ENCODE measurements at places on chromosomes 3 and 15.

DNA sequence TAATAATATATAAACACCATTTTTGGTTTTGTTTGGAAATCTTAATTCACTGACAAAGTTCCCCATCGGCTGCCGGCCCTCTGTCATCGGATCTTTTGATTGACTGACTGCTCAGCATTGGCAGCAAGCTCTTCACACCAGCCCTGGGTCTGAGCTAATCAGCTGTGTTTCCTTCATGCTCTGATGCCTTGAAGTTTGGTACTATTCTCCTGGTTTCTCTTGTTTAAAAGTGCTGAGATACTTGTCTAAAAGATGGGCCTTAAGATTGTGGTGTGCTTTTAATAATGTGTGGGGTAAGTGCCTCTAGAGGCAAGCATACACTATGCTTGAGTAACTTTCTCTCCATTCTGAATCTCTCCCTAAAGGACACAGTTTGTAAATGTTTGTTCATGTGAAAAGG, 415.5 kb upstream of the TPRG1 start:
- DNase-seq: no peak

- no peak for DNase-seq
These were observed 49.6 kb upstream of the ST8SIA2 start for GRCh38 chr15:92343924-92344643.

GRCh38 chr3:84566256-84566655, 392.5 kb upstream of the CADM2 start:
- DNase-seq: no peak

- DNase-seq: no peak
These were observed 42.4 kb downstream of the TMEM40 start for GRCh38 chr3:12716605-12717151.

DNA sequence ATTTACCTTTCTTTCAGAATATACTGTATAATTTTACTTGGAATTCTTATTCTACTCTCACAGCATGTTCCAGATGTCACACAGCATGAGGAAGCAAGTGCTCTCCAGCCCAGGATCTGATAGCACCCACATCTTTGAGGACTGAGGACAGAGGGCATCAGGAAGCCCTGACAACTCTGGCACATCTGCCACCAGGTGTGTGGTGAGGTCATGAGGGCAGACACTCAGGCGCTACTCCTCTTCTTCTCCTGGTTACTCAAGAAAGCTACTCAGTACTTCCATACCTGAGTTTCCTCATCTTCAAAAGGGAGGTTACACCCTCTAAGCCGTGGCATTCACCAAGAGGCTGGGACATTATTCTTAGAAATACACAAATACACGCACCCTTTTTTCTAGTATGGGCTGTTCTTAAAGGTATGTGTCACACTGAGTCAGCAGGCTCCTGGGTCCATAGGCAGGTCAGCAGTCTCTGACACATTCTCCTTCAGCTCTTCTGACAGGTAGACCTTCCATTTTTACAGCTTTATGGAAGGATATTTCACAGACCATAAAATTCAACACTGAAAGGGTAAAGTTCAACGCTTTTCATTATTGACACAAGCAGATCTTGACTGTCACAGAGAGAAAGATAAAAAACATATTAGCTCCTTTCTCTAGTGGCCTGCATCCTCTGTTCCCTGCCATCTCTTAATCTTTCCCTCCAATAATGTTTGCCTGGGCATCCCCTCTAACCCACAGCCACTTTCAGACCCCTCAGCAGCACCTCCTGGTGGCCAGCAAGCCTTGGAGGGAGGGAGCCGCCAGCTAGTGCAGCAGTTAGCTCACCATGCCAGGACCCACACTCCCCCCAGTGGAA, 103.2 kb upstream of the TJP1 start:
- DNase-seq: no peak

GRCh38 chr3:143276592-143276991, 157.0 kb downstream of the CHST2 start:
- no peak for DNase-seq

DNA sequence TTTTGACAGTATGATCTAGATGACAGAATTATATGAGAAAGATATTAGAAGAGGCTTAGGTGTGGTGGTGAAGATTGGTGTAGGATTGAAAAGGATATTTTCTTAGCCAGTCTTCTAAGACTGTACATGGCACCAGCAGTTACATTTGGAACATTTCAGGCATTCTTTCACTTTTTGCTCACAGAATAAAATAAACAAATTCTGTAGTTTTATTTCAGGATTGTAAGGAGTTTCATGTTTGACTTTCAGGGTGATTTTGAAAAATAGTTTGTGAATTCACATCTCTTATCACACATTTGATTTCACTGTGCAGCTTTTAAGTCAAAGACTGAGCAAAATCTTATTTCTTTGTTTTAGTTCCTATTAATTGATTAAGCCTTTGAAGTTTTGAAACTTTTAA, 27.1 kb downstream of the DNAJC13 start:
- DNase-seq: no peak

- DNase-seq: no peak
These were observed 135.1 kb downstream of the TMCO5A start for GRCh38 chr15:38069511-38070011.

- no peak for DNase-seq
These were observed 779.0 kb downstream of the SQOR start for GRCh38 chr15:46413799-46414198.

DNA sequence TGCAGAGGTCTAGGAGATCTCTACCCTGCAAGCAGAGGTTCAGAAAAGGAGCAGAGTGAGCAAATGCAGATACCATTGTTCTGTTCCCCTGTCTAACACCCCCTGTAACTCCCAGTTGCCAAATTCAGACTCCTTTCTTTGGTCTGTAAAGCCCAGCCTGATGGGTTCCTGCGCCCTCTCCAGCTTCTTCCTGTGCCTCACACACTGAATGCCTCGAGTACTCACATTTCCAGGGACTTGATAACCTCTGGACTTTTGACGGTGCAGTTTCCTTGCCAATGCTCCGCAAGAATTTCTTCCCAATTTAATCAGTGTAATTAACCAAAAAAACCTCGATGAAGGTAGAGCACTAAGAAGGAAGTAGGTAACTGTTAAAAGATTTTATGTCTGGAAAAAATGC, 19.3 kb downstream of the PDE8A start:
- no peak for DNase-seq

DNA sequence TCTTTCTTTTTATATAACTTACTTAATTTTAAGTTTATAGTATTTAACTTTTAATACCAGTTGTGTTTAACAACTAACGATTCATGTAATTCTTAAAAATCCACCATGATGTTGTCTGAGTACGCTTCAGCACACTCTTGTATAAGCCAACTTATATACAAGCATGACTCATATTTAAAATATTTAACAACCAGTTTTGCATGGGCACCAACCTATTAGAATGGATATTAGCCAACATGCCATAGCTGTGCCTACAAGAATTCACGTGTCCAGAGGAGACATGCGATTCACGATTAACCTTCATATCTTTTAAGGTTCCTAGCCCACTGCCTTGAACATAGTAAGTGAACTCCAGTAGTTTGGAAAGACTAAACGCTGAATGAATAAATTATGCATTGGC, 1023.2 kb downstream of the TBL1XR1 start:
- DNase-seq: no peak

DNA sequence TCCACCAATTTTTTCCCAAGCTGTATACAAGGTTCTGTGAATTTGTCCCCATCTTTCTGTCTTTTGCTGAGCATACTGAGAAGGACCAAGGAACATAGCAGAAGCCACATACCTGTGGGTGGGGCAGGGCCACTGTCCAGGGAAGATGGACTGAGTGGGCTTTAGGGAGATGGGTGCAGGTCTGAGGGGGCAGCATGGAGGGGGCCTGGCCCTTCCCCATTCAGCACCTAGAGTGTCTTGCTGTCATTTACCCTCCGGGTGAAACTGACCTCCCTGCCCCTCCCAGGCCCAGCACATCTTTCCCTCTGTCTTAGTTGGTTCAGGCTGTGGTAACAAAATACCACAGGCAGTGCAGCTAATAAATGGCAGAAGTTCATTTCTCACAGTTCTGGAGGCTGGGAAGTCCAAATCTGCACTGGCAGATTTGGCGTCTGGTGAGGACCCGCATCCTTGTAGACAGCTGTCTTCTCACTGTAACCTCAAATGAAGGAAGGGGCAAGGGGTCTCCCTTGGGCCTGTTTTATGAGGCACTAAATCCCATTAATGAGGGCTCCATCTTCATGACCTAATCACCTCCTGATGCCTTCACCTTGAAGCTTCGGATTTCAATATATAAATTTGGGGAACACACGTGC, 180.0 kb upstream of the SMAD3 start:
- no peak for DNase-seq

DNA sequence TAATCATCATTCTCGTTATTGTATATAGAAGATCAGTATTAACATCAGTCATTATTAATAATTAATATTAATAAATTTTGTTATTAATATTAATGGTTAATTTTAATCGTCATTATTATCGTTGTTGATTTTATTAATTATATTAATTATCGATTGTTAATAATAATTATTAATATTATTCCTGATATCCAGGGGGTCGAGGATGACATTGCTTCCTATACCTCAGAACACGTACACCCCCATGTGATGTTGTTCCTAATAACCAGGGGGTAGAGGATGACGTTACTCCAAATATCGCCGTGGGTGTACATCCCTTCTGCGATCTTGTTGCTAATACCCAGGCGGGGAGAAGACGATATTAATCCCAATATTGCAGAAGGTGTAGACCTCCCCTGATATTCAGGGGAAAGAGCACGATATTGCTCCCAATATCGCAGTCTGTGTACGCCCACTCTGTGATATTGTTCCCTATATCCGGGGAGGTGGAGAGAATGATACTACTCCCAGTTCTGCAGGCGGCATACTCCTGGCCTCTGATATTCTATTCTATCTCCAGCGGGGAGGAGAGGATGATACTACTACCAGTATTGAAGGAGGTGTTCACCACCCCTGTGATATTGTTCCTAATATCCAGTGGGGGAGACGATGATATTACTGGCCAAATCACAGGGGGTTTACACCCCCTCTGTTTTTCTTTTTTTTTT, 22.3 kb upstream of the BMF start:
- DNase-seq: no peak

DNA sequence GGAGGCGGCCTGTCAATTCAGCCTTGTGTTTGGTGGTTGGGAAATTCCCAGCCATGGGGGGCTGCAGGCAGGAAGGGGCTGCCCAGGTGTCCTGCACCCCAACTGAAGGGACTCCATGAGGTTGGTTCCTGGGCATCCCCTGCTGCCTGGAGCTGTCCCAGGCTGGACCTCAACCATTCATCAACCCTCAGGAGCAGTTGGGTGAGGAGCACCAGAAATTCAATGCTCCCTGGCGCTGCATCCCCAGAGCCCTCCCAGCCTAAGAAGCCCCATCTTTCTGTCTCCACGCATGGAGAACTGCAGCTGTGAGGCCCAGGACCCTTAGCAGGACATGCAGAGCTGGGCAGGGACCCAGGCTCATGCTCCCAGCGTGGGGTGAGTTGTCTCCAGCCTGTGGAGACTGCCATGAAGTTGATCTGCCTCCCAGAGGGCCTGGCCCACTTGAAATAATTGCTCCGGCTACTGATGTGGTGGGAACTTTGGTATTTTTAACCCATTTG, 8.0 kb upstream of the SEMA3B start:
- DNase-seq: no peak

DNA sequence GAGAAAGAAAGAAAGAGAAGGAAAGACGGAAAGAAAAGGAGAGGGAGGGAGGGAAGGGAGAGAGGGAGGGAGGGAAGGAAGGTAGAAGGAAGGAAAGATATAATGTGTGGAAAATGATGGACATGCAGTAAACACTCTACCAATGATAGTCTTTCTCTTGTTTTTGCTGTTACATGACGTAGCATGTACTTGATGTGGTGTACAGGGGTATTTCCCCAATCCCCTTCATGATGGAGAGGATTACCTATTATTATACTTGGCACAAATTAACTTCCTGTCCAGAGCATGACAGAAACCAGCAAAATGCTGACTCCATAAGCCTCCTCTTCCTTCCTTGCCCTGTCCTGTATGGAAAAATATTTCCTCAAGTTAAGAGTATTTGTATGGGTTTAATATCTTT, 124.4 kb downstream of the B3GALNT1 start:
- DNase-seq: no peak

Measured in HS-27A (cell line).